ENCODE measurements at places on chromosomes 3 and 15.
A peak's percentile ranks its signal among the peaks of the same experiment; 100 is the strongest.

DNA sequence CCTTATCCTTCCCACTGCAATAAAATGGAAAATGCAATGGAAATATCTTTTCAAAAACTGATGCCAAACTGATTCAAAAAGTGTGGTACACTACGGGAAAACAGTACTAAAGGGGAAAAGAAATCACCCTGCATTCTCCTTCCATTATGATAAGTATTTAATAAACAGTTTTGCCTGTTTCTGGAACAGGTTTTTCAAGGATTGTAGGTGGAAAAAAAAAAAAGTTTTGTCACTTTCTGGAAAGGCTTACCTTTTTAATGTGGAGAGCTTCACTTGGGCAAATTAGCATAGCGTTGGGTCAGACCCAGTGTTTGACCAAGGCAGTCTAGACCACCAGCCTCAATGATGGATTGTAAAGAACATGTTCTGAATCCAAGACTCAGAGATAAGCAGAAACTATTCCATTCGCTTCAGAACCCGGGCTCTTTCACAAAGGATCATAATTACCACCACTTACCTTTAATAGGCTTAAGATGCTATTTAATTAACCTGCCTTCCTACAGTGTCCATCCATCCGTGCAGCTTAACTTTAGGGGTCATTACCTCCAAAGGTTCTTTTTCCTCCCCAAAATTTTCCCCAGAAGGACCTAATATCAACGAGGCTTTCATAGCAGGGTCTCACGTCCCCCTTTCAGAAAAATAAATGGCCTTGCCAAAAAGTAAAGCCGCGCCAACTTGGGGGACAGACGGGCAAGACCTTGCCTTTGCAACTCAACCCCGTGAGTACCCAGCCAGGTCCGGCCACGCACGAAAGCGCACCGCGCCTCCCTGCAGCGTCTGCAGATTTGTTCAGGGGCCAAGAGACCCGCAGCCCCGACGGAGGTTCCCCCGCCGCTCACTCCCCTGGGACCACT, 1.0 kb downstream of the DCBLD2 start:
- DNase-seq: no peak

DNA sequence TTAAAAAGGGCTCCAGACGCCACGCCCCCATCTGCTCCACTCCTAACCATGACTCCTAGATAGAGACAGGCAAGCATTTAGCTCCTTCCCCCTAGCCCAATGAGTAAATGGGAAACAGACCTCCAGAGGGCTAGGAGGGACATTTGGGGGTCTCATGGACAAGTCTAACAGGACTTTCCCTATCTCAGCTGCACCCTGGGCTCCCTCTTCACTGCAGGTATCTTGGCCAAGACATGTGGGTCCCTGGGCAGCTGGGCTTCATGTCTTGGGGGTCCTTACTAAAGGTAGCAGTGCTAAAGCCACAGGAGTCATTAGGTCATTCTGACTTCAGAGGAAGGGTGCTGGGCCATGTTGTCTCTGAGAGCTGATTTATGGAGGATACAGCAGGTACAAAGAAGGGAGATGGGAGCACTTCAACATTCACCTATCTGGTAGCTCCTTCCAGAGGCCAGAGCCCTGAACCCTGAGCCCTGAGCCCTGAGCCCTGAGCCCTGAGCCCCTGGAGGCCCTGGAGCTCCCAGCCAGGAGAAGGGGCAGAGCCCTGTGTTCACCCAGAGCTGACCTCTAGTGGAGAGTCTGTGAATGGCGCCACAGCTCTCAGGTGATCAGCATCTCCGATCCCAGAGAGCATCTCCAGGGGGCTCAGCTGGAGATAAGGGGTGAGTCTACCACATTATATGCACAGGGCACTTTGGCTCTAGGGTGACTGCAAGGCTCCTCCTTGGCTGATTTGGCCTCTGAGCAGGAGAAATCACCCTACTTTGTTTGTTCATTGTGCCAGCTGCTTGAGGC, 40.1 kb upstream of the EPHB1 start:
- DNase-seq: no peak

- no peak for DNase-seq
Observed at GRCh38 chr3:55264919-55265318, 222.2 kb downstream of the WNT5A start.

DNA sequence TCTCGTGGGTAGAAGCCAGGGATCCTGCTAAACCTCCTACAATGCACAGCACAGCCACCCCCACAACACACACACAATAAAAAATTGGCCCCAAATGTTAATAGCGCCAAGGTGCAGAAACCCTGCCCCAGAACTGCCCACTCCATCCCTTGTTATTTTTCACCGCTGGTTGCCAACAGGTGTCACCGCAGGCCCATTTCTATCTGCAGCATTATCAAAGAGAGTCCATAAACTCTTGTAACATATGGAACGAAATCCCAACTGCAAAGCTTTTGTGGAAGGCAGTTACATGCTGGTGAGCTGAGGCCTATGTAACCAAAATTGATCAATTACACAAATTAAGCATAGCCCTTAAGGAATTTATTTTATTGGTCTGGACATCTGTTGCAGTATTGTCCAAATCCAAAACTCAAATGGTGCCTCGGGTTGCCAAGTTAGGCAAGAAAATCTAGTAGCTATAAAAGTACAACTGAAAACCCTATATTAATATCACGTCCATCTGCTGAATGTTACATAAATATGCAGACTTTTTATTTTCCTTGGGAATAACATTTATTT, 66.2 kb downstream of the SAMMSON start:
- peak; percentile 29 for DNase-seq

DNA sequence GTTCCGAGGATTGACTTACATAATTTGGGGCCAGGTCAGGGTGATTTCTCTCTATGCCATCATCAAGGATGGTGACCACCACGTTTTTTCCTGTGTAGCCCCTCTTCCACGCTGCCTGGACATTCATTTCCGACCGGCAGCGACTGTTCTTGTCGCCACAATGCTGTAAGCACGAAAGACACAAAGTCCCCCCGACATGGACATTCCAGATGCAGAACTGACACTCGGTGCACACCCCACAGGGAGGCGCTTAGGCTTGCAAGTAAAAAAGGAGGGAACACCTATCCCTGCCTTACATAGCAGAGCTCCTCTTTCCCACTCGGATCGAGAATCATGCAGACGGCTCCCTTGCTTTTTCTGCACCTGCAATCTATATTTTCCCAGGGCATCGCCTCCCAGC, 58.2 kb downstream of the PCSK6 start:
- no peak for DNase-seq

DNA sequence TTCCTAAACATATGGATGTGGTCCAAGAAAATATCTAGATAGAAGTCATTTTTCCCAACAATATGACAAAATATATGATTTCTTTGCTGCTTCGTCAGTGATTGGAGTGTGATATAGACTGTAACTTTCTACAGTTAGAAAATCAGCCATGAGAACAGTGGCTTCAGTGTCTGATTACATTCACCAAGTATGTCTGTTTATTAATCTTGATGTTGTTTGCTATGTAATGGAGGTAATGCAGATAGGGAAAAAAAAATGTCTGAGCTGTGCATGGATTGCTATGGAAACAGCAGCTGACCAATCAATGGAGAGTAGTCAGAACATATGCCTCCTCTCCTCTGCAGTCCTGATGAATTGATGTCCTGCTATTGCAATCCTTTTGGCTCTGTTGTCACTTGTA, 72.3 kb upstream of the GAP43 start:
- DNase-seq: no peak

DNA sequence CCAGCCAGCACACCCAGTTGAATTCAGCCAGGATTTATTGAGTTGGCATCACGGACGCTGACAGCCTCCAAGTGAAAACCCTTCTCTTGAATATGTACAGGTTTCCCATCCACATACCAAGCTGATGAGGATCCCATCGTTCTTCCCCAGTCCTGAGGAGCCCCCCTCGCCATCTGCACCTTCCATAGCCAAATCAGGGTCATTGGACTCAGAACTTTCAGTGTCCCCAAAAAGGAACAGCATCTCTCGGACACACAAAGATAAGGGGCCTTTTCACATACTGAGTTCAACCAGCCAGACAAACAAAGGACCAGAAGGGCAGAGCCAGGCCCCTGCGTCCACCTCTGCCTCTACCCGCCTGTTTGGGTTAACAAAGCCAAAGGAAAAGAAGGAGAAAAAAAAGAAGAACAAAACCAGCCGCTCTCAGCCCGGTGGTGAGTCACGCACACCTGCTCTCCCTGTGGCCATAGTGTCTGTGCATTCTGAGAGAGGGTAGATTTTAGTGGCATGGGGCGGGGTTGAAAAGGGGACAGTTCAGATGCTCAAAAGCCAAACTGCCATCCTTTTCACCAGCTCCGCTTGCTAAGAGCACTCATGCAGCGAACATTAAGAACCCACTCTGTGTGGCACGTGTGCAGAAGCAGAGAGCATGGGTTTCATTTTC, 51.2 kb downstream of the KLHL25 start:
- DNase-seq: no peak

DNA sequence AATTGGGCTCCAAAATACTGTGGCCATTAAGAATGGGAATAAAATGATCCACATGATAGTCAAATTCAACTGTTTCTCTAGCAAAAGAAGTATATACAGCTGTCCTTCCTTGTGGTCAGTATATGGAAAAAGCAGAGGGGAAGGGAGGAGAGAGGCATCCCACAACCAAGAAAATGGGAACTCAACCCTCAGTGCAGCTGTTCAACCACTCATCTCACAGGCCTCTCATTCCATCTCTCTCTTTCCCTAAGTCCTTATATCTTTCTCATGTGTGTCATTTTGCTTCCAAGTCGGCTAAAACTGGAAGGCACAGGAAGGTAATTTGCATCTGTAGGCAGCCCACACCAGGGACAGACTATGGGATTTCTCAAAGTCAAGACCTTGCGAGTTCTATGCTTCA, 27.5 kb downstream of the AVEN start:
- DNase-seq: no peak

- peak; percentile 93 for DNase-seq
Observed at GRCh38 chr3:130609166-130609979, 92.4 kb downstream of the COL6A6 start.

DNA sequence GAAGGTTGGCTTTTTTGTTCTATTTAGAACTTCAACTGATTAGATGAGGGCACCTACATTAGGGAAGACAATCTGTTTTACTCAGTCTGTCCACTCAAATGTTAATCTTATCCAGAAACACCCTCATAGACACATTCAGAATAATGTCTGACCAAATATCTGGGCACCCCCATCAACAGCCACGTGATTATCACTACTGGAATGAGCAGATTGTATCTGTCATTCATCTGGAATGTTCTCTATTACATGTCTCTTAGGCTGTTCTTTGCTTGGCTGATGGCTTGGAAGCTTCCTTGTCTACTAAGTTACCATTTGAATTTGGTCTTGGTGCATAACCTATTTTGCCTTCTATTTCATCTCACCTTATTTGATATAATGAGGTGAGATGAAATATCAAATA, 15.7 kb upstream of the LRRC58 start:
- DNase-seq: no peak

DNA sequence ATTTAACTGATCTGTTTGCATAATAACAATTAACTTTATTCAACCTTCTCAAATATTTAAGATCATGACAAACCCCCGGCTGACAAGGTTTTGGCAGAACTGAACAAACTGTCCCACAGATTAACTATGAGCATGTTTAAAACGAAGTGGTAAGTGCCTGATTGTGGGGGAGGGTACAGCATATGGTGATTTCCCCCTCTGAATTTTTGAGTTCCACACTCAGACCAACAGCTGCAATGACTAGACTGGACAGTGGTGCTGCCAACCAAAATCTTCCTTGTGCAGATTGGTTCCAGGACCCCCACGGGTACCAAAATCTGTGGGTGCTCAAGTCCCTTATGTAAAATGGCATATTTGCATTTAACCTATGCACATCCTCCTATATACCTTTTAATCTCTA, 449.5 kb downstream of the SHQ1 start:
- no peak for DNase-seq

GRCh38 chr15:74519311-74519710, 21.7 kb upstream of the ARID3B start:
- DNase-seq: no peak

GRCh38 chr3:127572735-127573134, 17.8 kb downstream of the TPRA1 start:
- no peak for DNase-seq

DNA sequence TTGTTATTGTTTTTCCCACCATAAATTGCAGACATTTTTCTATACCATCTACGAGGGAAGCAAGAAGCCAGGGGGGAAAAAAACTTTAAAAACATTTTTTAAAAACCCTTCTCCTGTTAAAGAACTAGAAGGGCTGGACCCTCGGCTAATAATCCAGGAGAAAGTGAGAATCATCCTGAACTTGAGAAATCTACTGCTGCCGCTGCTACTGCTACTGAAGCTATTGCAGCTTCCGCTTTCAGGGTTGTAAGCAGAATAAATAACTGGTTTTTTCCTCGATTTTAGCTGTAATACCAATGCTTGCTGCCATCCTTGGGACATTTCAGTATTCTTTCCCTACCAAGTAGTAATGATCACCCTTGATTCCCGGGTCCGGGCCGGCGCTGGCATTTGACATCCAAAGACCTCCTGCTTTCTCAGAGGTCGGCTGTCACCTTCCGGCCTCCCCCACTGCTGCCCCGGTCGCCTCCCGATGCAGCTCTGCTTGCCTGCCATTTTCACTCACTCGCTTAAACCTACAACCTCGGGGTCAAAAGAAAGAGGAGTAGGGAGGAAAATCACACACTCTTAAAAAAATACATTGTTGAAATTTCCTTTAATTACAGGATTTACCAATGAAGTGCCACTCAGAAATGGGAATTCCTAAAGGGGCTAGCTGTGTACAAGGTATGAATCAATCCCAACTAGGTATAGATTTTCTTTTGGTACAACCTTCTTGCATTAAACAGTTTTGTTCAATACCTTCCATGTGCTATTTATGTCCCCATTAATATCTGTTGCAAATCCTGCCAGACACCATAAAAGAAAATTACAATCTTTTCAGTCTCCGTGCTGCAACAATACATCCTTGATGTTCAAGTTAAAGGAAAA, 674 bp upstream of the MECOM start:
- peak; percentile 21 for DNase-seq

DNA sequence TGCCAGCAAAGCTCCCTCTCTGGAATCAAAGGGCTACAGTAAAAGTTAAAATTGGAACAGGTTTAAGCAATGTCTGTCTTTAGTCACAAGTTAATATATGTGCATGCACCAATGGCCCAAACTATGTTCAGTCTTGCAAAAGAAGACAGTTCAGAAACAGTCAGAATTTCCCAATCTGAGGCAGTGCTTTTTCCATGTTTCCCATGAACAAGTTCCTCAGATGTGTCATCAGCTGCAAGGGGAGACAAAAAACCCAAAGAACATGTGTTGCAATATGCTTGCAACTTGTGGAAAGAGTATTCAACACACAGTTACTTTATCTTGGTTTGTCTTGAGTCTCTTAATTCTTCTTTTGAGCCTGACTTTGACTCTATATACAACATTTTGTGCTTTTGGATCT, 148.4 kb downstream of the USP13 start:
- no peak for DNase-seq

DNA sequence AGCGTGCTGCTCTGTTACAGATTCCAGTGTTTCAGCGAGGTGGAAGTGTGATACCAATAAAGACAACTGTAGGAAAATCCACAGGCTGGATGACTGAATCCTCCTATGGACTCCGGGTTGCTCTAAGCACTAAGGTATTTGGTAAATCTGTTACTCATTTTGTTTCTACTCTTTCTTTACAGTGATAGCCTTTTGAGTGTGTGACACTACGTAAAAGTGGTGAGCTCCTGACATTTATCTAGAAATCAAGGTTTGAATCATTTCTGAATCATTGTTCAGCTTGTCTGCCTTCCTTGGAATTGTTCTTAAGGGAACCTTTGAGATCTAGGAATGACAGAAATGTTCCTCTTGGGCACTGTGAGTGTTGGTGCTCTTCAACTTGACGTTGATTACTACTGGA, 11.2 kb upstream of the CAPN3 start:
- no peak for DNase-seq
